Panc1 (cell line): ENCODE measurements at places on chromosomes 5 and 9.

DNA sequence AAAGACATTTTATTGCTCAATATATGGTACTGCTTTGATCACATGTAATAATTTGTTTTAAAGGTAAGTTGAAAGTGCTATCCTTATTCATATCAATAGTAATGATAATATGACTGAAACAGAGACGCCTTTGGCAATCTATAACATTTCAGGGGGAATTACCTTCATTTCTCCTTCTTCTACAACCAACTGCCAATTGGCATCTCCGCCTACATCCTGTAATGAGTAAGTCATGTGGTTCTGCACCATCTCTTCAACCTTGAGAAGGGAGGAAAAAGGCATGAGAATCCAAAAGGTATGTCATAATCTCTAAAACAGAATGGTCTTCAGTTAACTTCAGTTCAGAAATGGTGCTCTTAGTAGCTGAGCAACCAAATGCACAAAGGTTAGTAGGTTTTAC lies 52.4 kb downstream of the HMGCR start:
- DNase-seq = no peak

DNA sequence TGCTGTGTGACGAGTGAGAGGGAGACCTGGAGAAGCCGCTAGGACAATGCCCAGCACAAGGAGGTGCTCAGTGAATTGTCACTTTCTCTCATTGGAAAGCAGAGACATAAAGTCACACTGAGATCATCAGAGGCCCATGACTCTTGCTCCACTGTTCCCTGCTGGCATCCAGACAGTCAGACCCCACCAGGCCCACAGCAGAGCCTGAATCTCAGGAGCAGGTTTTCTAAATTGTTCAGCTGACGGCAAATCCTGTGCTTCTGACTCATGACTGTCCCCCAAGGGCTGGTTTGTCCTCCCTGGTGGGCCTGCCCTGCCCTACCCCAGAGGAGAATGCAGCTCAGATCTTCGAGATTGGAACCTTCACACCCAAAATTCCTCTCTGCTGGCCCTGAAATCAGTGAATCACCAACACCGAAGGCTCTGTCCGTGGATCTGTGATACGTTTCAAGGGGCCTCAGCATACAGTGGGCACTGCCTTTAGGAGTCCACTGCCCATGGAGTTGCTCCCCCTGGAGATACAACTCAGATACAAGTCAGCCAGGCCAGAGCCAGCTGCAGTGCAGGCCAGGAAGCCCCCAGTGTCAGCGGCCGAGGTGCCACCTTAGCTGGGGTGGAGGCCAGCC lies 2.7 kb downstream of the PTGES start:
- no peak for DNase-seq

GRCh38 chr5:15585128-15585527 lies 85.1 kb downstream of the FBXL7 start:
- DNase-seq = no peak

DNA sequence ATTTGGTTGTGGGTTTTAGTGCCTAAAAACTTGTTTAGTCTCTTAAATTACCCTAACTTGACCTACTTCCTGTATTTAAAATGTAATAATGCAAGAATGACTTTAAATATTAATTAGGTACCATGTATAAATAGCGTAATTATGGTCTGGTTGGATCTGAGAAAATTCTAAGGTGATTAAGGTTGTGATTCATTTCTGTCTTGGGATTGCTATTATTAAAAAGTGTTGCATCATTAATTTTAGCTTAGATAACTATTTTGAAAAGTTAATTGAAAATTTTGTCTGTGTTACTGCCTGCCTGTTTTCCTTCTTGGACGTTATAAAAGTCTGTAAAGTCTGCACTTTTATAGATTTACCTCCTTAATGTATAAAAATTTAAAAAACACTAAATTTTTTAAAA lies 11.8 kb downstream of the LRRC70 start:
- no peak for DNase-seq

GRCh38 chr5:9545992-9546851 lies at the start of gene SEMA5A:
TSS of gene SEMA5A (minus strand) at chr5:9546075. CDS start at chr5:9379946, 166,129 bp downstream.
- no peak for DNase-seq

GRCh38 chr5:65103756-65104440 lies 335.2 kb downstream of the CWC27 start:
- DNase-seq = no peak

DNA sequence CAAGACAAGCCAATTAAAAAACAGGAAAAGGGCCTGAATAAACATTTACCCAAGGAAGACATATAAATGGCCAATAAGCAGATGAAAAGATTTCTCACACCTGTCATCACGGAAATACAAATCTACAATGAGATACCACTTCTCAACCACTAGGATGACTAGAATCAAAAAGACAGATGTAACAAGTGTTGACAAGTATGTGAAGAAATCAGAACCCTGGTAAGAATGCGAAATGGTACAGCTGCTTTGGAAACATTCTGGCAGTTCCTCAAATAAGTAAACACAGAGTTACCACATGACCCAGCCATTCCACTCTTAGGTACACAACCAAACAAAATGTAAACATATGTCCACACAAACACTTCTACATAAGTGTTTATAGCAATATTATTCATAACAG lies 32.5 kb downstream of the LEAP2 start:
- no peak for DNase-seq

- no peak for DNase-seq
Measured at GRCh38 chr9:124818431-124819281, 34.6 kb upstream of the WDR38 start.

DNA sequence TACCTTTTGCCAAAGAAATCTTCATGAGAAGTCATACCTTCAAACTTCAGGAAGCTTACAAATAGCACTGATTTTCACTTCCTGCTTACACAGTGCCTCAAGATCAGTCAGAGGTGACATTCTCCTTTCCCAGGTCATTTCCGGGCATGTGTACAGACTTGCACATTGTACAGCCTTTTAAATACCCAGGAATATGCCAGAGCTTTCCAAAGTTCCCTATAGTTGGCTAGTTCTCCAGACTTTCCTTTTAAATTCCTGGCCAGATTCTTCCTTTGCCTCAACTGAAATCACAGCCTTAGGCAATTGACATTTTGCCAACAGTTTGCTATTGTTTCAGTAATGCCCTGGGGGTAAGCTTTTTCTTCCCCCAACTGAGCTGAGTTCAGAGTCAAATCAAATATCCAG lies 47.2 kb downstream of the RFX3 start:
- no peak for DNase-seq

DNA sequence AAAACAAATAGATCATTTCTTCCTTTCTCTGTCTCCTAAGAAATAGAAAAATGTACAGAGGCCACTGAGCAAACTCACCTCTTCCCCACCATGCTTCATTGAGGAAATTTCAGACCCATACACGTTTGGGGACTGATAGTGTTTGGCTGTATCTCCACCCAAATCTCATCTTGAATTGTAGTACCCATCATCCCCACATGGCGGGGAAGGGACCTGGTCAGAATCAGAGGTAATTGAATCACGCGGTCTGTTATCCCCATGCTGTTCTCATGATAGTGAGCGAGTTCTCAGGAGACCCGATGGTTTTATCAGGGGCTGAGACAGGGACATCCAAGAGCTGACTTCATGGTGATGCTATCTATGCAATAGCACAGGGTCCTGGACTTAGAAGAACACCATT lies 1655.8 kb downstream of the MAT2B start:
- no peak for DNase-seq

DNA sequence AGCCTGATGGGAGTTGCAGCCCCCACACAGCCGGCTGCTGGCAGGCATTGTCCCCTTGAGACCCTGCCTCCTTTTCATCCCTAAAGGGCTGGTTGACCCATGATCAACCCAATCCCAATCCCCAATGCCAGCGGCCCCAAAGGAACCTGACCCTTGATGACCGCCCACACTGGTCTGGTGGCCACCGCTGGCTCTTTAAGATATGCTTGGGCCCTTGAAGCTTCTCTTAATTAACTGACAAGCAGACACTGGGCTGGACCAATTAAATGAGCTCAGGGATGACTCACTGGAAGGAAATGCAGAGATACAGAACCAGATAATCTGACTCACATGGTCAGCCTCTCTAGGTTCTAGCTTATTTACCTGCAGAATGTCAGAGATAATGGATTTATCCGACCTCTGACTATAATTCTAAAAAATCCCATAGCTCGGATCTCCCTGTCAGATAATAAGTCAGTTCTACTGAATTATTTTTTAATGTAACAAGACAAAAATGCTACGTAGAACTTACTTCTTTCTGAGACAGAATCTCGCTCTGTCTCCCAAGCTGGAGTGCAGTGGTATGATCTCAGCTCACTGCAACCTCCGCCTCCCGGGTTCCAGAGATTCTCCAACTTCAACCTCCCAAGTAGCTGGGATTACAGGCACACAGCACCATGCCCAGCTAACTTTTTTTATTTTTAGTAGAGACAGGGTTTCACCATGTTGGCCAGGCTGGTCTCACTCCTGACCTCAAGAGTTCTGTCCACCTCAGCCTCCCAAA lies 11.1 kb upstream of the MLANA start:
- no peak for DNase-seq

DNA sequence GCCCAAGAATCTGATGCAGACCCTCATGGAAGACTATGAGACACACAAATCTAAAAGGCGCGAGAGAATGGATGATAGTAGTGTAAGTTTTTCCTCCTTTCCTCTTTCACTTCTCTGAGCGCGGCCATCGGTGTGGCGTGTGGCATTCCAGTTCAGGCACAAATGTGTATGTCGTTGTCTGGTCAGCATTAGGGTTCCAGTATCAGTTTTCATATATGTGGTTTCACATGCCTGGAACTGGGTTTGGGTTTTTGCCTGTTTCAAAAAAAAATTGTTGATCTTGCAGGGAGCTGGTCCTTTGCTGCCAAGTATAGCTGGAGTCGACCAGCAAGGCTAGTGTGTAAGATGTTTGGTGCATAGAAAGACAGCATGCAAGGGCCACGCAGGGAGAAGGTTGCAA lies 51.5 kb downstream of the C9orf152 start:
- no peak for DNase-seq

- DNase-seq = no peak
Measured at GRCh38 chr5:66021585-66021984, 95.2 kb downstream of the ERBIN start.

- no peak for DNase-seq
Measured at GRCh38 chr9:129472651-129473102, 148.2 kb downstream of the C9orf50 start.
